ENCODE measurements at places on chromosomes 2 and 18.

- DNase-seq = no peak
Observed at GRCh38 chr18:13453714-13454113, 235.2 kb downstream of the LDLRAD4 start.

DNA sequence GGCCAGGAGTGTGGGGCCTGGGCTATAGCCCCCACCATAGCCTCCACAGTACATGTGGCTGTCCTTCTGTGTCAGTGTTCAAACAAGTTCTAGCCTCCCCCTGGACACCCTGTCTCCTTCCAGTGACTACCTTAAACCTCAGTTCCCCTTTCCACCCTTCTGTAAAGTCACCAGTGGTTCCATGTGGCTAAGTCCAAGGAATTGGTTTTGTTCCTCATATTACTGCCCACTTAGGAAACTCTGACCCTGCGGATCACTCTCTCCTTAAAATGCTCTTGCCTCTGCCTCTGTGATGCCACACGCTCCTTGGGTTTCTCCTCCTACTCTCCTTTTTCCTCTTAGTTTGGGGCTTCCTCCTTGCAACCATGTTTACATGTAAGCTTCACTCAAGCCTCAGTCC, 27.8 kb upstream of the REL start:
- no peak for DNase-seq

GRCh38 chr2:45992021-45992740, 305.0 kb upstream of the EPAS1 start:
- DNase-seq = no peak

DNA sequence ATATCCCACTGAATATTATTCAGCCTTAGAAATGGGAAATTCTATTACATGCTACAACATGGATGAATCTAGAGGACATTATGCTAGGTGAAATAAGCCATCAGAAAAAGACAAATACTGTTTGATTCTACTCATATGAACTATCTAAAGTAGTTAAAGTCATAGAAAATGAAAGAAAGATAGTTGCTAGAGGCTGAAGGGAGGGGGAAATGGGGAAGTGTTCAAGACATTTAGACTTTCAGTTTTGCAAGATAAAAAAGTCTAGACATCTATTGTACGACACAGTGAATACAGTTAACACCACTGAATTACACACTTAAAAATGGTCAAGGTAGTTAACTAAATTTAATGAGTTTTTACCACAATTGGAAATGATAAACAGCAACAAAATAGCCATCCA, 835.9 kb upstream of the CHAC2 start:
- no peak for DNase-seq

- DNase-seq = no peak
Observed at GRCh38 chr18:7447318-7448028, 119.6 kb upstream of the PTPRM start.

GRCh38 chr2:47751856-47752414, 31.0 kb upstream of the MSH6 start:
- DNase-seq = no peak

DNA sequence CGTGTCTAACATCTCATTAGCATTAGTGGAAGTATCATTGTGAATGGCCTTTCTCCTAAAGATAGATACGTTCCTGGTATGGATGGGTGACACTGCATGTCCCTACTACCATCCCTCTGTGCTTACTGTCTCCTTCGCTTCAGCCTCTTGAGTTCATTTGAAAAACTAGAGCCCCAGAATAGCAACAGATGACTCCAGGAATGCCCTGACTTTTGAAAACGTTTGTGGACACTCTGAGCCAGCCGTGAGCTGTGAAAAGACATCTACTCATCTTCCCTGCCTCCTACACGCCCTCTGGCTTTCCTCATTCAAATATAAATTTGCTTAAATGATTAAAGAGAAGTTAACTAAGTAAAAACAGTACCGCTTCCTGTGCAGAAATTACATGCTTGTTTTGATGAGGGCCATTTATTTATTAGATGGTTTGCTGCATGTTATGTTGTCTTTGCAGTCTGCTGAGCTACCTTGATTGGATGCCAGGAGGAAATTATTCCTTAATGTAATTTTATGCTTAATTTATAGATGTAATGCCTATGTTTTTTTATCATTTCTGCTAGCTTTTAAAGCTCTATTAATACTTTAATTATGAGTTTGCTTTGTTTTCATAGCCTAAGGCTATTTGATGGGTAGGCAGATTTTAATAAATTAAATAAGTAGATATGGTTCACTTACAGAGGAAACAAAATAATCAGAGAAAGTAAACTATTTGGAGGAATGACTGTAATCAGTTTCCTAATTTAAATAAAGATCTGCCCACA, 32.1 kb upstream of the MYO3B start:
- no peak for DNase-seq

- DNase-seq = no peak
Observed at GRCh38 chr18:24369426-24369825, 28.2 kb downstream of the OSBPL1A start.

- DNase-seq = no peak
Observed at GRCh38 chr2:206211657-206212255, 52.1 kb downstream of the EEF1B2 start.

- no peak for DNase-seq
Observed at GRCh38 chr2:176082824-176083751, 674 bp downstream of the EVX2 start.

DNA sequence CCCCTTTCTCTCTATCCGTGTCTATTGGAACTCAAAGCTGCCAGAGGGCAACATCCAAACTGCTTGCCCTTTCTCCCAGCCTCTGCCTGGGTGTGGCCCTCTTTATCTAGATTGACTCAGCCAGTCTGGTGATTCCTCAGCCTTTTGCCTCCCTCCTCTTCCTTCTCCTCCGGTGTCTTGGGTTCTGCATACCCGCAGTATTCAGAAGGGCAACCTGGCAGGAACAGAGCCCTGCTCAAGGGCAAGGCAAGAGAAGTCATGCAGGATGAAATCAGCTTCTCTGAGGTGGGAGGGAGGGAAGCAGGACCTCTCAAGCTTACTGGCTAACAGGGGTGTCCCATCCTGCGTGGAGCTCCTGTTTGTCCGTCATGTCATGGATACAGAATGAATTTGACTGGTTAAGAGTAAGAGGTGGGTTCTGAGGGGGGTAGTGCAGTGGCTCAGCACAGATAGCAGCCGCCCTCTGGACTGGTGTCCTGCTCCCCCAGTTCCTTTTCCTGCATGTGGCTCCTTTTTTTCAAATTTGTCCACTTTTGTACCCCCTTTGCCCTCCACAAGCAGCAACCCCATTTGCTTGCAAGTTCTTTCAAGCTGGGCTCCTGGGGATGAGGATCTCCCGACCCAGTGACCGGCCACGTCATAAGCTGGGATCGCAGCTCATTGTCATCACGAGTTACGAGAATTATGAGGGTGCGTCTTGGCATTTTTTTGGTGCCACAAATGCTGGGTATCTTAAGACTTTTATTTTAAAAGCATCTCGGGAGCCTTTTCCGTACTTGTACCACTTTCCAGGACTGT, 154.1 kb downstream of the FHOD3 start:
- DNase-seq = no peak

DNA sequence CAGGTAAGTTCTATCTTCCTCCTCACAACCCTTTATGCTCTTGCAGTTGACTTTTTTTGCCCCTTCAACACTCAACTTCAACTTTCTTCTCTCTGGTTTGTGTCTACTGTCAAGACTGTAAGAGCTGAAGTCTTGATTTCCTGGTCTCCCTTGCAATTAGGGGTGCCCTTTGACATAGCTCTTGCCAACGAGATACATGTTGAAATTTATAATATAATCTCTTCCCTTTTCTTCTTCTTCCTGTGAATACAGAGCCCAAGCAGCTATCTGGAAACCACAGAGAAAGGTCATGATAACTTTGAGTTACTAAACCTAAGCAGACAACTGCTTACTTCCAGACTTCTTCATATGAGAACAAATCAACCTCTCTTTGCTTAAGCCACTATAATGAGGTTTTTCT, 163.5 kb downstream of the MC4R start:
- no peak for DNase-seq

- DNase-seq = no peak
Observed at GRCh38 chr18:49733321-49733720, 80.0 kb downstream of the ACAA2 start.

DNA sequence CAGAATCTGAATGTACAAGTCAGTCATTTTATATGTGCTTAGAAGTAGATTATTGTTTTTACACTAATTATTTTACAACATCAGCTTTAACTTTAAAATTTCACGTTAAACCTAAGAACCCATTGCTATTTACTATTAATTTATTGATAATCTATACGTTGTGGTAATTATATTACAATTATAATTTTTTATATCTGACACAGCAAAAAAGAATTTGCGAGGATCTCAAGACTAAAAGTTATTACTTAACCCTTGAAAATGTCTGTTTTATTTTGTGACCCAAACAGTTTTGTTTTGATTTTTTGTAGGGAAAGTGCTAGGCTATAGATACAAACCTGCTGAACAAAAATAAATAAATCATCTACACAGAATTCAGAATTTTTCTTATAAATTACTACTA, 30.3 kb downstream of the BAZ2B start:
- DNase-seq = no peak

DNA sequence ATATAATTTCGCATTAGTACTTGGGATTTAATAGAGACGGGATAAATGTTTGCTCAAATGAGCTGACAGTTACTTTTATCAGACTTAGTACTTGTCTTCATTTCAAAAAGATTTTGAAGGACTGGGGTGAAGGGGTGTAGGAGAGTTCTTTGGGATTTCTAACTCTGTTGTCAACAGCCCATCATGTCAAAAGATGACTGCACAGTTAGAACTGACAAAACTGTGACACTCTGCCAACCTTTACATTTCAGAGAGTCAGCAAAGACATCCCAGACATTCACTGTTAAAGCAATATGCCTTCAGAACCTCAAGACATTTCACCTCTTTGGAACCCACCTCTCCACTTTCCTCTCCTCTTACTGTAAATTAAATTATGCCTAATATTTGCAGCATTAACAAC, 285.4 kb upstream of the SPHKAP start:
- no peak for DNase-seq

- no peak for DNase-seq
Observed at GRCh38 chr2:143603846-143604565, 474.8 kb downstream of the ARHGAP15 start.

- peak; percentile 64 for DNase-seq
Observed at GRCh38 chr2:105545730-105546627, 147.1 kb upstream of the FHL2 start.

DNA sequence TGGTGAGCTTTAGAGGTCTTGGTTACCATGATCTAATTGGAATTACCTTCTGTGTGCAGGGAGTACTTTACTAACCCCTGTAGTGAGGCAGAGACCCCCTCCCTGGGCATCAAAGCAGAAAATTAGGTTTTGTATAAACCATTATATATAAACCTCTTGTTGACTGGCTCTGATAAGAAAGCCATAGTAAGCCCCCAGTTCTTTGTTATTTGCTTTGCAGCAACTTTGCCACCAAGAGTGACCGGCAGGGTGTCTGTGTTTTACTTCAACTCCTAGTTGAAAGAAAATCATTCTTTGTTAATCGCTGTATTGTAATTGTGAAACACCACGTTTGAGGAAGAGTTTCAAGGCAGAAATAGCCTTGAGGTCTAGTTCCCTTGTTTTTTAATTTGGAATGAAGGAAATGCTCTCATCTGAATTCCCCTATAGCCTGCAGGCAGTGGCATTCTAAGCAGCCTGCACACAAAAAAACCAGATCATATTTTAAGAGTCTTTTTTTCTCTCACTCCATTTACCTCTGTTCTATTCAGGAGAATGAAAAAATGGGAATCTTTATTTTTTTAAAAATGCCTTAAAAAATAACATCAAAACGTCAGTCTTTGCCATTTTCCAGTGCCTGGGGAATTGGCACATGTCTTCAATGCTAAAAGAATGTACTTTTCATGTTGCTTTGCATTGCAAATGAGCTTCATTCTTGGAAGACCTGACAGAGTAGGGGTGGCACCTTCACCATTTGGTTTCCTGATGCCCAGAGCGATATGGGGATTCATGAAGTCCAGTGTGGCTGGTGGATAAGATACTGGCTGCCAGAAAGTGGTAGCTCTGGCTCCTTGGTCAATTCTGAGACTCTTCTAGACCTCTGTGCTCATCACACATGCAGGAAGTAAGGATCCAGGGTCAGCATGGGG, 338.1 kb downstream of the SLC4A3 start:
- no peak for DNase-seq

GRCh38 chr2:130373808-130374365, 18.0 kb downstream of the PTPN18 start:
- DNase-seq = no peak

DNA sequence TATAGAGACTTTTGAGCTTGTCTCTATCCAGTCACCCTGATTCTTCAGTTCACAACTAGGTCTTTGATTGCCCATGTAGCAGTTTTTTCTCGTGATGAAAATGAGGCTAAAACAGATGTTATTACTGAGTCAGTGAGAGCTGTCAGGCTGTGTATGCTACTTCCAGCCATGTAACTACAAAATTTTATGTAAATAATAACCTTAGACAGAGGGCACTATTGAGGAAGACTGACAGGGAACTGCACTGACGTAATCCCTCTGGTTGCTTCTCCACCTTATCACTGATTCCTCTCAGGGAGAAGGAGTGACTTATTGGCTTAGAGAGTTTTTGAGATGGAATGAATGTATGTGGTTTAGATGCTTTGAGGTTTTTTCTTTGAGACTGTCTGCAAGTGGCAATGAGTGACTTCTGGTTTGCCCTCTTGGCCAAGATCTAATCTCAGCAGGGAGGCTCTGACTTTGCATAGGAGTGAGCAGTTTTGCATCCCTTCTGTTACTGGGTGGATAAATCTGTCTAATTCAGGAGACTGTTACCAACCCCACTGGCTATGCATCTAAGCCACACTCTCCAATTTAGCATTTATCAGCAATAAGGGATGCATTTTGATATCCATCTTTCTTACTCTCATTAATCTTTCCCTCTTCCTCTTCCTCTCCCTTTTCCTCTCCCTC, 555.2 kb upstream of the FANCL start:
- no peak for DNase-seq

DNA sequence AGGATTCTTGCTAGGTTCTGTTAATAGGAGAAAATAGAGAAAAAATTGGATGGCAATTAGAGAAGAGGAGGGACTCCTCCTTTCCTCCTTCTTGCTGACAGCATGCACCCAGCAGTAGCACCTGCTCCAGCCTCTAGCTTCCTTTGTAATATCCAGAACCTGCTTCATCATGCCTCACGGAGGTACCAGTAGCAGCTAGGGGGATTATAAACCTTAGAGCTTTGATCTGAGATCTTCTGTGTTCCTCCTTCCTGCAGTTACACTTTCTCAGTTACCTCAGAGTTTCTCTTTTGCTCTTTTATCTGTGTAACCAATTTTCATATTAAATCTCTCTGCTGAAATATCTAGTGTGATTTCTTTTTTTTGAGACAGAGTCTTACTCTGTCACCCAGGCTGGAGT, 16.6 kb downstream of the DPP4 start:
- no peak for DNase-seq

DNA sequence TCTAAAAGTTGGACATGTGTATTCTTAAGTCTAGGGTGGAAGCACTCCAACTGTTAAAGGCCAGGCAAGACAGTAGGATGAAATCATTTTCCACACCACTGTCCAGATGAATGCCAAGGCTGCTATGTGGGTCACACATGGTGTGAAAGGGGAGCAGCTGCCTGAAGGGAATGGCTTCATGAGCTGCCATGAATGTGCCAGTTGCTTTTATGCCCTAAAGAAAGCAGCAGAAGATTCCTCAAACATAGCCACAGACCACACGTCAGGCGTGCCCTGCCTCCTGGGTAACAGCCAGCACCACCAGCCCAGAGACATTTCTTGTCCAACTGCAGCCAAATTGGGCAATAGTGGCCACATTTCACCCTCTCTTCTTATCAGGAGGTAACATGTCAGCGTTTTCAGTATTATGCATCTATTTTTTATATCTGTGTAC, 130.2 kb downstream of the MTCL1 start:
- no peak for DNase-seq

All from stimulated activated CD4-positive, alpha-beta T cell treated with anti-CD3 and anti-CD28 coated beads, Interleukin-12 subunit alpha, Interleukin-12 subunit beta, amount 100 ng/mL, for 24 hours (primary cell).